ENCODE measurements at places on chromosomes 1 and 21.

- DNase-seq: no peak
Measured at GRCh38 chr1:199383793-199384192, 643.7 kb upstream of the NR5A2 start.

DNA sequence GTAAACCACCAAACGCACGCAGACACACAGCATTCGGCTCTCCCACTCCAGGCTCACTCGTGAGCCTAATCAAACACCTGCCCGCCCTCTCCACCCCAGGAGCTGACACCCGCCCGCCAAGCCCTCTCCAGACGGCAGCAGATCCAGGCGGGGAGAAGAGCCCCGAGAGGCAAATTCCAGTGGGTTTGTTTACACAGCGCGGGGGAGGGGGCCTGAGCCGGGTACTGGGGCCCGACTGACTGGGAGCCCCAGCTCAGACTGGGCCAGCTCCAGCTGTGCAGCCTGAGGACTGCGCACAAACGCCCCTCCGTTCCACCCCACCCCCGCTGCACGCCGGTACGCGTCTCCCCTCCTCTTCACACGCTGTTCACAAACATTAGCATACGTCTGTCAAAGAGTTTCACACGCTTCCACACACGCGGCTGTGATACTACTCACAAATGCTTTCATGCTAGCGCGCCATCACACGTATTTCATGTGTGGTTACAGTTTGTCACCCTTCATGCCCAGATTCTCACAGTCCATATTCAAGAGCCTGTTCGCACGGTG lies 1.0 kb upstream of the EFNA1 start:
- no peak for DNase-seq

DNA sequence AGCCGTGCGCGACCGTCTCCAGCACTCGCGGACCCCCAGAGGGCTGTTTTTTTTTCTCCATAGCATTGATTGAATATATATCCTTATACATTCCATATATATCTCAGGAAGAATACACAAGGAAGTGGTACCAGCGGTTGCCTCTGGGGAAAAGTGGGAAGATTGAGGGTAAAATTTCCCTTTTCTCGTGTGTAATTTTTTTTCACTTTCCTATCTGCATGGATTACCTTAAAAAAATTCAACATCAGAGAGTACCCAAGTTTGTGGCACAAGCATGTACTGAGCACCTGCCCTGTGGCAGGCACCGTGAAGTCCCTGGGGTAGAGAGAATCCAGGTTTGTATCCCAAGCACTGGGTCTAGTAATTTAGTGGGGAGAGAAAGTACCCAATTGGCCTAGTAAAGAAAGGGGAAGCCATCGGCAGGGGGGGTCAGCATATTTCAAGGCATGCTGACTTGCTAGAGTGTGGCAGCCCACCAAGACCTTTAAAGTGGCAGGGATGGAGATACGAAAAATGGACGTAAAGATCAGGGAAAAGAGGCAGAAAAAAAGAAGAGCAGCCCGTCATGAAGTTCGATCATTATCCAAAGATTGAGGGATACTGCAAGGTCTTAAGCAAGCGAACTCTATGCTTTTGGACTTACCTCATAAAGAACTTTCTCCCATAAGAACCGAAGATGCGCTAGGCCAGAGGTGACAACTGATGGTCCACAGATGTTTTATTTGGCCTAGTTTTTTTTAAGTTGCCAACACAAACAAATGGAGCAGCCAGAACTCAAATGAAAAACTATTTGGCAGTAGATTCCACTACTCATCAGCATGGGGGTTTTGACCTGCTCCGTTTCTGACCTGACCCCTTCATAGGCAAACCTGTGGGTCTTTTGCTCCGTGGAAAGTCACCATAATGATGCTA lies 1.5 kb upstream of the HMGN1 start:
- DNase-seq: no peak

- DNase-seq: no peak
Measured at GRCh38 chr1:25653558-25653957, 37.0 kb downstream of the MAN1C1 start.

DNA sequence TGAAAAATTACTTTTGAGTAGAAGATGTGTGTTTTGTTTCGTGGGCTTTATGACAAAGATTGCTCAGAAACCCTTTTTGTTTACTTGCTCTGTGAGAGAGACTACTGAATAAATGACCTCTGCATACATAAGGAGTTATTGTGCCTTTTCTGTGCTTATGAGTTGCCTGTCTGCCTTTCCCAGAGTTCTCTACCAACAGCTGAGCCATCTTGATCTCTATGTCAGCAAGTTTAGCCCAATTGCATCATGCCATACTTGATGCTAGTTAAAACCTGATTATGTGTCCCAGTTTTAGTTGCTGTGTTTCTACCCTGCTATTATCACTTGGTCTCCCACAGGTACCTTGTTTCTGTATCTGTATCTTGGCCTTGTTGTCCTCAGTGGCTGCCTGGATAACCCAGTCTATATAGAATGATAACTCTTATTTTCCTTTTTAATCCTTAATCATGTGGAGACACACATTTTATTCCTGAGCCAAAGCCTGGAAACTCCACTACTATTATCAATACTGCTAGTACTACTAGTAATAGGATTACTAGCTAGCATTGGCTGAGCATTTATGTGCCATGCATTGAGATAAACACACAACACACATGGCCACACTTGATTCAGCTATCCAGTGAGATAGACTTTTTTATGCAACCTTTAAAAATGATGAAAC lies 28.7 kb upstream of the GNG12 start:
- DNase-seq: no peak

DNA sequence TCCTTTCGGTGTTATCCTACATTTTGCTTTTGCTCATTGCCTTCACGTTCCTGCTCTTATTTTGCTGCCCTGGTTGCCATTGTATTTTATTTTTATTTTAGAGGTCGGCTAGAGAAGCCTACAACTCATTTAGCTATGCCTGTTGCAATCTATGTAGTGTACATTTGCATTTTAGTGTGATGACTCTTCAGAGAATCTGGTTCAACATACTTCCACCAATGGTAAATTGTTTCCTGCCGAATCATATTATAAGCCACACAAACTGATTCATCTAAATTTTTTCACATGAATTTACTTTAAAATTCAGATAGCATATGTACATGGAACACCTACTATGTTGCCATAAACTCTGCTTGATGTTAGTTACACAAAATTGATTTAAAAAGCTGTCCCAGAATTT lies 1596.9 kb downstream of the PLA2G4A start:
- DNase-seq: no peak

GRCh38 chr1:37035014-37035691 lies 838 bp upstream of the GRIK3 start:
- DNase-seq: no peak

DNA sequence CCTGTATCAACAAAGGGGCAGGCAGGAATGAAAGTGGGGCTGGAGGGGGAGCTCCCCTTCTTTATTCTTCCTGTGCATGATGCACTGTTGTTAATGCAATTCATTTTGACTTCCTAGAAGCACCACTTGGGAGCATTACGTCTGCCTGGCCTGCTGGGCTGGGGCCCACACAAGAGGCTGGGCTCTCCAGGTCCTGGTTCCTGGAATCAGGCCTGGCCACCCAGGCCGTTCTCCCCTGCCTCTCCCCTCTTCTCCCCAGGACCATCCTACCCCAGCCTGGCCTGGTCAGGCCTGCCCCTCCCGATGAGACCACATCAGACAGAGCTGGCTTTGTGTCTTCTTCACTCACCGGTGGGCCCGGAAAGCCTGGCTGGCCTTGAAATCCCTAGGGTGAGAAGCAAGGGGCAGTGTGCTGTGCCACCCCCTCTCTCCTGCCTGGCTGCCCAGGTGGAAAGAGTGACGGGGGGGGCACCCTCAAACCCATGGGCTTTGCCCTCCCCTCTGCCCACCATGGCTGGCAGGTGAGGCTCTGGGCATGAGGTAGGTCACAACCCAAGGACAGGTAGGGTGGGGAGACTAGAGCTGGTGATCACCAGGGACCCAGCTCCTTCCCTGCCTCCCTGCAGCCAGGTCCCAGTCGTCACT lies 20.7 kb upstream of the PEF1 start:
- no peak for DNase-seq

DNA sequence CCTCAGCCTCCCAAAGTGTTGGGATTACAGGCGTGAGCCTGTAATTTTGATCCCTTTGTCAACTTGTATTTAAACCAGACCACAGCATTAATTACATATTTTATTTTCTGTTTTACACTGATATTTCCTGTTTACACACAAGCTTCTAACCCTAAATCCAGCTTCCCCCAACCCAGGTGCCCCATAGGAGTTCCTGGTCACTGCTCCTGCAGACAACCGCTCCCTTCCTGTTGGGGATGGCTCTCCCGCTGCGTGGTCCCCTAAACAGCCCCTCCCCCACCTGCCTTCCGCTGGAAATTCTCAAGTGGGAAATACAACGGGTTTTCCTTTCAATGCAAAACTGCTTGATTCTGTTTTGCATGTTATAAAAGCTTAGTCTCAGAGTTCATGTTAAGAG lies 3.7 kb downstream of the CSTB start:
- DNase-seq: no peak

GRCh38 chr1:45924736-45925135 lies 121.3 kb downstream of the MAST2 start:
- no peak for DNase-seq

- DNase-seq: no peak
Measured at GRCh38 chr1:227777156-227777555, 38.3 kb upstream of the PRSS38 start.

- DNase-seq: no peak
Measured at GRCh38 chr1:93347334-93347899, 1.7 kb downstream of the DR1 start.

DNA sequence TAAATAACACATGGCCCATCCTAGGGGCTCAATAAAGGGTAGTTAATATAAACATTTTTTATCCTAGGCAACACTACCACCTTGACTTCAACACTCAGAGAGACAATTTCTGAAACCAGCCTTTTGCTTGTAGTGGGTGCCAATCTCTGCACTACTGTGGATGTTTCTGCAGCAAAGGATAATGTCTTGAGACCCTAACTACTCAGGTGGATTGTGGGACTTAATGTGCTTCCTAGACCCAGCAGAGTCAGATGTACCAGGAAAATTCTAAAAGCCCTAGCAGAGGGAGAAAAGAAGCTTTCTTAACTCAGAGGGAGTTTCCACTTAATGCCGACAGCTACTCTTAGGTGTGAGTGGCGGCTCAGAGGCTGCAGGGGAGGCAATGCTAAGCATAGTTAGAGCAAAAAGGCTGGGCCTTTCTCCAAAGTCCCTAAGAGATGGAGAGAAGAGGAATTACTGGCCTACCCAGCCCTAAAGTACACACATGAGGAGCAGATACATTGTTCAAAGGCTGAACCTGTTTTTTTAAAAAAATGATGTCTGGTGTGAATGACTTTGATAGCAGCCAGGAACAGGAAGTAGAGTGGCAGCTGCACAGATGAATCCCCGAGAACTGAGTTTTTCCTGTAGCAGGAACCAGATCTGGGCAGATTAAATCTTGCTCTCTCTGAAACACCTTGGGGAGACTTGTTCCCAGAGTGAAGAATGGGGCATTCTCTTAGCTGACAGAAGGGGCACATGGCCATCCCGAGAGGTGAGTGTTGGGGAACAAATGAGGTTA lies 33.5 kb upstream of the ABCD3 start:
- DNase-seq: no peak

GRCh38 chr1:39387452-39387851 lies 104.0 kb upstream of the BMP8A start:
- no peak for DNase-seq

GRCh38 chr1:226971765-226972164 lies 31.7 kb downstream of the COQ8A start:
- DNase-seq: no peak

Measured in stimulated activated CD4-positive, alpha-beta T cell treated with anti-CD3 and anti-CD28 coated beads, Interleukin-1b, Interleukin-23, amount 100 ng/mL, for 24 hours (primary cell).